ENCODE measurements at places on chromosomes 11 and 22.

- no peak for DNase-seq
These were observed 477 bp downstream of the ZBTB16 start for GRCh38 chr11:114059984-114060391.

- no peak for DNase-seq
These were observed 478.5 kb upstream of the CCDC90B start for GRCh38 chr11:83764643-83765042.

DNA sequence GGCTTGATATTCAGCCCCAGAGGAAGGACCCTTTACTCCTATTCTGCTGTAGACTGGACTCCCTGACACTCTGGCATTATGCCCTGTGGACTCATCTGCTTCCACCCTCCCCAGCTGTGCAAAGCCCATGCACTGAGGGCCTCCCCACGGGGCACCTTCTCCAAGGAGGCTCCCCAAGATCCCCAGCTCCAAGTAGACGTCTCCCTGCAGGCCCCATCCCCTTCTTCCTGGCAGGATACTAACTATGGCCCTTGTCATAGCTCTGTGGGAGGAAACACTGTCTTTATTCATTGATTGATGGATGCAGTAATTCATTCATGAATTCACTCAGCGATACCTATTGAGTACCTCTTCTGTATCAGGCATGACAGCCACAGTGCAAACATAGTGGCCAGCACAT lies 15.3 kb upstream of the APOL6 start:
- DNase-seq: no peak

- DNase-seq: no peak
These were observed 8.7 kb downstream of the PNPLA5 start for GRCh38 chr22:43883012-43883661.

- no peak for DNase-seq
These were observed 42.1 kb upstream of the TPBGL start for GRCh38 chr11:75198278-75198973.

GRCh38 chr11:93520726-93521509 lies 22.3 kb downstream of the SMCO4 start:
- DNase-seq: no peak

GRCh38 chr22:44091021-44091721 lies 67.1 kb downstream of the PARVB start:
- peak; percentile 14 for DNase-seq

DNA sequence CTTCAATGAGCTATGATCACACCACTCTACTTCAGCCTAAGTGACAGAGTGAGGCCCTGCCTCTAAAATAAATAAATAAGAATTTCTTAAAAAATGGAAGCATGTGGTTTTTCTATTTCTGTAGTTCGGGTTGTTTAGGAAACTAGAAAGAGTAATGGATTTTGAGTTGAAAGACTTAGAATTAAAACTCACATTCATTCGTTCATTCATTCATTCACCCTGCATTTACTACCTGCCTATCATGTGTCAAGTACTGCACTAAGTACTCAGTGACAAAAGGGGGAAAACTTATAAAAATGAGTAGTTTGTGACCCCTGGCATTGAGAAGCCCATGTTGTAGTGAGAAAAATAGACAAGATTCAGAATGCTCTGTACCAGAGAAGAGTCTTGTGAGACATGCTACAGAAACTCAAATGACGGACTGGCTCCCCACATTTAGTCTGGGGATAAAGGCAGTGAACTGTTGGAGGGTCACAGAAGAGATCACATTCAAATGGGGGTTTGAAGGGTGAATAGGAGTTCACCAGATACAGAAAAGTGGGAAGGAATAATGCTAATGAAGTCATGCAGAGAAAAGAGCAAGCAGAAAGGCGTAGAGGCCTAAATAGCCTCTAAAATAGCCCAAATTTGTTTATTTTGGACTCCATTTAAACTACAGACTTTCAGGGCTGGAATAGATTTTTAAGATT lies 7.0 kb downstream of the CSRP3 start:
- no peak for DNase-seq

DNA sequence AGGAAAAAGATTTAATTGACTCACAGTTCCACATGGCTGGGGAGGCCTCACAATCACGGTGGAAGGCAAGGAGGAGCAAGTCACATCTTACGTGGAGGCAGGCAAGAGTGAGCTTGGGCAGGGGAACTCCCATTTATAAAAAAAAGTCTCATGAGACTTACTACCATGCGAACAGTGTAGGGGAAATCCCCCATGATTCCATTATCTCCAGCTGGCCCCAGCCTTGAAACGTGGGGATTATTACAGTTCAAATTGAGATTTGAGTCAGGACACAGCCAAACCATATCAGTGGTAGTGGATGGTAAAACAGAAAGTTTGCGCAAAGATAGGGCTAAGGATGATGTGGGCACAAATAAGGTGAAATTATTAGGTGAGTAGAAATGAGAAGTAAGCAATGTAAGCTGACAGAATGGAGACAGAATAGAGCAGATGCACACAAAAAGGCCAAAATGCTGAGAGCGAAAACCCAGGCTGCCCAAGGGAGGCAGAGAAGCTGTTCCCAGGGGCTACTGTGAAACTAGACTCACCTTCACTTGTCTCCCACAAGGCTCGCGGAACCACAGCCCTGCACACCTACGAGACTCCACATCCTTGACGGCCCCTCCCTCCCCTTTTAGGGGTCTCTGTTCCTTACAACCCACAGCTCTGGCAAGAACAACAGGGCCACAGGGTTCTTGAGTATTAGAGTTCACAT lies 377.6 kb downstream of the CADM1 start:
- DNase-seq: no peak

DNA sequence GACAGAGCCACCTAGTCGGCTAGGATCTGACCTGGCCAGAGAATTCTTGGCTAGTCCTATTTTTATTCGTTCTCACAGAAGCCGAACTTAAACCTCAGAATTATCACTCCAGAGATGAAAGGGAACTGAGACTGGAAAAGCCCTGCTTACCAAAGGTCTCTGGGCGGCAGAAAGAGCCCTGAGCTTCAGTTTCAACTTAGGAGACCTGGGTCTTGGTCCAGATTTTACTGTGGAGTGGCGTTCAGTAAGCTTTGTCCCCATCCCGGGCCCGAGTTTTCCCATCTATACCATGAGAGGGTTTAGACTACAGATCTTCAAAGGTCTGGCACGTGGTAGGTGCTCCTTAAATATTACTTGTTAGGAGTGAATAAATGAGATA lies 516 bp downstream of the NEU3 start:
- no peak for DNase-seq

DNA sequence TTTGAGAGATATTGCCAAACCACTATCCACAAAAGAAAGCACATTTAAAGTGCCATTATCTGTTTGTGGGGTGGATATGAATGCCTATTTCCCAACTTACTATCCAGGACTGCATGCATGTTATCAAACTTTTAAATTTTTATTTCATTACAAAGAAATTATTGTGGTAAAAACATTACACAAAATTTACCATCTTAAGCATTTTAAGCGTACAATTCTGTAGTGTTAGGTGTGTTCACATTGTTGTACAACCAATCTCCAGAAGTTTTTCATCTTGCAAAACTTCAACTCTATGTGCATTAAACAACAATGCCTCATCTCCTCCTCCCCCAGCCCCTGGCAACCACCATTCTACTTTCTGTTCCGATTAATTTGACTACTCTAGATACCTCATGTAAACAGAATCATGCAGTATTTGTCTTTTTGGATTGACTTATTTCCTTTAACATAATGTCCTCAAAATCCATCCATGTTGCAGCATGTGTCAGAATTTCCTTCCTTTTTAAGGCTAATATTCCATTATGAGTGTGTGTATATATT lies 17.6 kb upstream of the CD44 start:
- no peak for DNase-seq

DNA sequence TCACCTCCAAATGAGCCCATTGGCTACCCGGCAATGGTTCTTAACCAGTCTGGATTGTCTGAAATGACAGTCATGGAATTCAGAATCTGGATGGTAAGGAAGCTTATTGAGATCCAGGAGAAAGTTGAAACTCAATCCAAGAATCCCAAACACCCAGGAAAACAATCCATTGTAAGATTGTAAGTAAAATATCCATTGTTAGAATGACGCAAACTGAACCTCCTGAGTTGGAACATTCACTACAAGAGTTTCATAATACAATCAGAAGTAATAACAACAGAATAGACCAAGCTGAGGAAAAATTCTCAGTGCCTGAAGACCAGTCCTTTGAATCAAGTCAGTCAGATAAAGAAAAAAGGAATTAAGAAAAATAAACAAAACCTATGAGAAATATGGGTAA lies 22.1 kb downstream of the OR8G5 start:
- no peak for DNase-seq

DNA sequence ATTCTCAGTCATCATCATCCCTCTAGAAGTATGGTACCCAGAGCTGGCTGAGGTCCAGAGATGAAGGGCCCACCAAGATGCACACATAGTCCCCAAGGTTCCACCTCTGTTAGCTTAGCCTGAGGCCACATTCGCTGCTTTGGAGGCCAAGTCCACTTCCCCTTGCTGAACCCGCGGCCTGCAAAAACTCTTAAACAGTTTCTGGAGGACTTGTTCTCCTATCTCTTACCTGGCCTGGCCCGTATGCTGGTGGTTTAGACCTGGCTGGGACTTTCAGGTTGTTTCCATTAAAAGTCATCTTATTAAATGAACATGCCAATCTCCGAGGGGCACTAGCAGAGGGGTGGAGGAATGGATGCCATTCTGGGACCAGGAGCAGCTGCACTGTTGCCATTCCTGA lies 64.6 kb downstream of the KCNC1 start:
- no peak for DNase-seq

Data from hippocampal formation (tissue), 2 donors.